Fibroblast of pulmonary artery (primary cell): ENCODE measurements at places on chromosomes 12 and 14.

DNA sequence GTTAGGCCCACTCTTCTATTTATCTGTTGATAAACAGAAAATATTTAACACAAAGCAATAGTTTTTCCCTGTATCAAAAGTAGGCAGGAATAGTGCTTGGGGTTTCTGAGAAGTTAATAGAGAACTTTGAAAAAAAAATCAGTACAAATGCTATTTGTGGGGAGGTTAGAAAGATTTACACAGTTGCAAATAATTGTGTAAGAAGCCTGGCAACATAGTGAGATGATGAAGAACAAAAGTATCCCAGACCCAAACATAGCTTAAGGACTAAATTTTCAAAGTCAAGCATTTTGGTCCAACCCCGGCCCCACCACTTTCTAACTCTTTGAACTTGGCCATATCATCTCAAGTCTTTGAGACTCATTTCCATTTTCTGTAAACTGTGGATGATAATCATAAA, 687.5 kb upstream of the TMEM132C start:
- DNase-seq: no peak

DNA sequence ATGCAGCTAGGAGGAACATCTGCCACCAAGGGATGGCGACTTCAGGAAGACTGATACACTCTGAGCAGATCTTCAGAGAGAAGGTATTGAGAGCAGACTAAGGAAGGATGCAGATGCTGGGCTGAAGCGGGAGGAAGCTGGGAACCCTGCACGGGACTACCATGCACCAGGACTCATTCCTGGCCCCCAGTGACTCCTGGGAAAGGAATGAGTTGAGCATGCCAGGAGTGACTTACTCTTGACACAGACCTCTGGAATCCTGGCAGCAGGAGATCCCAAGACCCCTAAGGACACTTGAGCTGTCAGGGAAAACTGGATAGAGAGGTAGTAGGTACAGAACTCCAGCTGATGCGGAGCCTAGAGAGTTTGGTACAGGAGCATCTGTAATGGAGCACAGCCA, 336.1 kb downstream of the RPS29 start:
- no peak for DNase-seq

DNA sequence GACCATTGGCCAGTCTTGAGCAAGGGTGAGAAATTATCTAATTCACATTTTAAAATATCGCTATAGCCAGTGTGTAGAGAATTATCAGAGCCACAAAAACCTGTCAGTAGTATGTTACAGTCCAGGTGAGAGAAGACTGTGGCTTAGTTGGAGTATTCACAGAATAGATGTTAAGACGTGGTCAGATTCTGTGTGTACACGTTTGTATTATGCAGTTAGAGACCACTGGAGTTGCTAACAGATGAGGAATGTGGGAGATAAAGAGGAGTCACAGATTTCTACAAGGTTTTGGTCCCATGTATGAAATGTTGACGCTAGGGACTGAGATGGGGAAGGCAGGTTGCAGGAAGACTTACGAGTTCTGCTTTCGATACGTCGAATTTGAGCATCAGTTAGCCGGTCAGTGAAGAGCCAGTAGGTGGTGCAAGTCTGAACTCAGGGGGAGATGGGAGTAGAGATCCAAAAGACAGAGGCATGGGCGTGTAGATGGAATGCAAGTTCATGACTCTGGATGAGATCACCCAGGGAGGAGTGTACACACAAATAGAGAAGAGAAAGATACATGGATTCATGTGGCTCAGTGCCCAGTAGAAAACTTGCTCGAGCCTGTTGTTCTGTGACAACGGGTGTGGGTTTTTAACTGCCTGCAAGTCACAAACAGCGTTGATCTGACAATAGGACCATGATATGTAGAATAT, 114.8 kb upstream of the FLRT2 start:
- DNase-seq: peak; percentile 98

DNA sequence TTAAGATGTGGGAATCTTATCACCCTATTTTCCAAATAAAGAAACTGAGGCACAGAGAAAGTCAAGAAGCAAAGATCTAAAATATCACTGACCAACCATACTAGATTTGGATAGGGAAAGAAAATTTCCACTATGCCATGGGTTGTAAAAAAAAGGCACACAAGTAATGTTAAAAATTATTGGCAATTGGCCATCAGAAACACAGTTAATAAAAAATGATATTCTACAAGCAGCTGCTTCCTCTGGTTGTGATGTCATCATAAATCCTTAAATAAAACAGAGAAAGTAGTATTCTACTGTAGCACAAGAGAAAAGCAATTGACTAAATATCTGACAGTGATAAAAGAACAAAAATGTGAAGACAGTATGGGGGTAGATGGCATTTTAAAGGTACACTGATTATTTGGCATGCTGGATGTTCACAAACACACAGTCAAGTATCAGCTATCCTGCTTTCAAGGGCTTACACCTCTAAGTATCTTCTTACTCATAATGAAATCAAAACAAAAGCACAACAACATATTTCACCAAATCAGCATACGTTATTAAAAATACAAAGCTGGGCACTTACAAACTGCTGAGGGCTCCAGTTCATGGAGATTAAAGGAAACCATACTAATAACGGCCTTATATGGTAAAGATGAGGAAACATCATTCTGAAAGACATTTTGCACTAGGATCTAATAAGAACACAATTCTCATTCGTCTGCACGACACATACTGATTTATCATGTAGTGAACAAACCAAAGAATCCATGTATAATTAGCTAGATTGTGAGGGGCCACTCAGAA, 45.7 kb downstream of the CORO1C start:
- peak; percentile 54 for DNase-seq

DNA sequence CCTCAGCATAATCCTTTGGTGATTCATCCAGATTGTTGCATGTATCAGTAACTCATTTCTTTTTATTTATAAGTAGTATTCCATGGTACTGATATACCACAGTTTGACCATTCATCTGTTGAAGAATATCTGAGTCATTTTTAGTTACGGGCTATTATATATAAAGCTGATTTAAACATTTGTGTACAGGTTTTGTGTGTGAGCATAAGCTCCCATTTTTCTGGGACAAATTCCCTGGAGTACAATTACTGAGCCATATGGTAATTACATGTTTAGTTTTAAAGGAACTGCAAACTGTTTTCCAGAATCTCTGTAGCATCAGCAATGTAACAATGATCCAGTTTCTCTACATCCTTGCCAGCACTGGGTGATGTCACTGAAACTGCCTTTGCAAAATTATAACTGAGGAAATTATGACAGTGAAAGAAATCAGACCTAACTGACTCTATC, 236.2 kb upstream of the KRR1 start:
- DNase-seq: peak; percentile 65

- peak; percentile 27 for DNase-seq
Observed at GRCh38 chr12:53413485-53414204, 10.0 kb upstream of the AMHR2 start.

- DNase-seq: peak; percentile 60
Observed at GRCh38 chr12:3137268-3137781, 60.1 kb downstream of the TSPAN9 start.

DNA sequence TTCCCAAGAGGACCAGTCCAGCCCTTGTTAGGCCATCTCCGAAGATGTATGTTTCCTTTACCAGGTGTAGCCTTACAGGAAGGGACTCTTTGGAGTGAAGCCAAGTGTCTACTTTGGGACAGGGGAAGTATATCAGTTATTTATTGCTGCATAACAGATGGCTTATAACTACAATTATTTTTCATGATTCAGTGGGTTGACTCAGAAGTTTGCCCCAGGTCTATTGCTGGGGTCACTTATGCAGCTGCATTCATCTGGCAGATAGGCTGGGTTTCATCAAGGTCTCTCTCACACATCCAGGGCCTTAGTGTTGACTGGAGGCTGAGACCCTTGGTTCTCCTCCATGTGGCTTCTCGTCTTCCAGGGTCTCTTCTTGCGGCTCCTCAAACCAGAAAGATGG, 170.1 kb downstream of the NRXN3 start:
- no peak for DNase-seq

DNA sequence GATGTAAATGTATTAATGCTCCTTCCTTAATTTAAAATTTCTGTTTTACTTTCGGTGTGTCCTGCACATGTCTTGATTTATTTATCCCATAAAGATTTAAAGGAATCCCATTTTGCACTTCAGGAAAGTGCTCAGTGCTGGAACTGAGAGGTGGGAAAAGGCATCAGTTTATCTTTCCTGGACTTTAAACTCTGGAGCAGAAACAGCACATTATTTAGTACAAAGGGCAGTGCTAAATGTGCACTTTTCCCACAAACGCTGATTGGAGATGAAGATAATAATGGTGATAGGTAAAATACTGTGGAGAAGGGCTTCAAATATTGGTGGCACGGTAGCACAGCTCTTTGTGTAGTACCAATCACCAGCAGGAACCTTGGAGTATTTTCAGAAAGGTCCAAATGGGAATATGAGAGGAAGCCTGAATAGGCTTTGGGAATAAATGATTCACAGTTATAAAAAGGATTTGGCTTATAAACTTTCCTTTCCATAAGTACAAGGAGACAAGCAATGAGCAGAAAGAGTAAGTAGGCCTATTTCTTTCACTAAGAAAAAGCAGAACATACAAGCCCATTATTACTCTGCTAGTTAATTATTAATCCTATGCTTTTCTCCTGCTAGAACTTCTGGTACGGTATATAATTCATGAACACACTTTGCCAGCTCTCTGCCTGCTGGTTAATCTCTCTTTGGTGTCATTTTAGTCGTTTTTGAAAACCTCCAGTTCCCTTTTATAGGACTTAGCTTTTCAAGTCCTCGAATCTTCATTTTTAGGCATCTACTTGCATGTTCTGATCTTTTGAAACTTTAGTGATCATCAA, 58.3 kb downstream of the SLC15A5 start:
- no peak for DNase-seq

DNA sequence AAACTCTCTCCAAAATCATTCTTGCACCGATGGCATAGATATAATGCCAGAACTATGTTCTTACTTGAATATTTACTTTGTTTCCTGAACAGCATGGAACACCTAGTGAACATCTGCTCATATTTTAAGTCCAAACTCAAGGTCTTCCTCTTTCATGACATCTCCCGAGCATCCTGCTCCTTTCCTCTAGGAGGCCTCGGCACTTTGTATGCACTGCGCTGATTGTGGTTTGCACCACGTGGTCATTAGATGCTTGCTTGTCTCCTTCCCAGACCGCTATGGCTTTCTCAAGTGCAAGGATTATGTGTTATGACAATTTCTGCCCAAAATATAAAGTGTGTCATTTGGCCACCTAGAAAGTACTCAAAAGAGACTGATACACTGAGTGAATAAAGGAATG, 912.0 kb downstream of the GALC start:
- DNase-seq: no peak

GRCh38 chr14:36580856-36581831, 1.3 kb downstream of the NKX2-8 start:
- DNase-seq: peak; percentile 23

DNA sequence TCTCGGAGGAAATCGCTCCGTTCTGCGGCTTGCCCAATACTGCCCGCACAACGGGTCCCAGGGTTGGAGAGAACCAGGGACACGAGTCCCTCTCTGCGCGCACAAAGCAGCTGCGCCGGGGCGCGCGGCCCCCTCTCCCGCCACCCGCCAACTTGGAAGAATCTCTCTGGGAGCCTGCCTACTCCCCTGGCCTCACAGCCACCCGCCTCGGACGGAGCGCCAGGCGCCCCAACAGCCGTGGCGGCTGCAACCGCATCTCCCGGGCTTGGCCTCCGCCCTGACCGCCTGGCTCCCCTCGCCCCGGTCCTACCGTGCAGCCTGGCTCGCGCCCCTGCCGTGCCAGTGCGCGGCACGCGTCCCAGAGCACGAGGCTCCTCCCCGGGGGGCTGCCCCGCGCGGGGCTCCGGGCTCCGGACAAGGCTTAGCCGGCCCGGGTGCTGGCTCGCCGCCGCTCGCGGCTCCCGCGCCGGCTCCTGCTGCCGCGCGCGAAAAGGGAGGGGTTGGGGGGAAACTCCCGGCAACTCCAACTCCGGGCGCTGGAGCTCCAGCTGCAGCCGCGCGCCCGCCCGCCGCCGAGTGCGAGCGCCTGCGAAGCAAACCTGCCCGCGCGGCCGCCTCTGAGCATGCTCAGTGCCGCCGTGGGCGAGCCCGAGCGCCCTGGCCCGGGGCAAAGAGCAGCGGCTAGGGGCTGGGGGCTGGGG, at the start of gene STXBP6:
Gene STXBP6, minus strand, starts transcription at position 580 of the 701 bp plus-strand sequence. CDS start 75,329 bp downstream, outside the sequence.
- peak; percentile 55 for DNase-seq
